ENCODE measurements at places on chromosomes 2 and 18.

GRCh38 chr2:107430596-107431266 is 396.0 kb upstream of the RGPD4 start:
- DNase-seq, result no peak

DNA sequence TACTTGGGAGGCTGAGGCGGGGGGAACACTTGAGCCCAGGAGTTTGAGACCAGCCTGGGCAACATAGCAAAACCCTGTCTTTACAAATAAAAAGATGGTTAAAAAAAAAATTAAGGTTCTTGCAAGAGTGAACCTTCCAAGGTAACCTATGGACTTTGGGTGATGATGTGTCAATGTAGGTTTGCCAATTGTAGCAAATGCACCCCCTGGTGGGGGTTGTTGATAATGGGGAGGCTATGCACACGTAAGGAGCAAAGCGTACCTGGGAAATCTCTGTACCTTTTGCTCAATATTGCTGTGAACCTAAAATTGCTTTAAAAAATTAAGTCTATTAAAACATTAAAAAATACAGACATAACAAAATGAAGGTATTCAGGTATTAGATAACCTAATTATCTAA is 70.4 kb downstream of the CWC22 start:
- no peak for DNase-seq

- no peak for DNase-seq
Observed at GRCh38 chr2:118849226-118850167, 2.0 kb upstream of the EN1 start.

DNA sequence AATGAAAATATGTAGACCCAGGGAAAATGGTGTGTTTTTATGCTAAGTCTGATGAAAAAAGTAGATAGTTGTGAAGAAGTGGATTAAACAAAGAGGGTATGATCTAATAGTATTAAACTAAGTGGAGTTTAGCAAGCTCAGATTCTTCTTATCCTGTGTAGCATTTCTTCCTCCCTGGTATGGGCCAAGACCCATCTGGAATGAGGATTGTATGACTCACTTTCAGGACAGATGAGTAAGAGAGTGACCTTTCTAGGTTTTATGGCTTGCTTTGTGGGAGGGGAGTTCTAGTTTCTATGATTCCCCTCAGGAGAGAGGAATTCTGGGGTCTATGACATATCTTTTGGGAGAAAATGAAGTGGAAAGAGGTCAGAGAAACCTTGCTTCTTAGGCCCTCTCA is 550.1 kb downstream of the SPAG16 start:
- no peak for DNase-seq

- no peak for DNase-seq
Observed at GRCh38 chr2:217065695-217066405, 206.0 kb upstream of the TNP1 start.

DNA sequence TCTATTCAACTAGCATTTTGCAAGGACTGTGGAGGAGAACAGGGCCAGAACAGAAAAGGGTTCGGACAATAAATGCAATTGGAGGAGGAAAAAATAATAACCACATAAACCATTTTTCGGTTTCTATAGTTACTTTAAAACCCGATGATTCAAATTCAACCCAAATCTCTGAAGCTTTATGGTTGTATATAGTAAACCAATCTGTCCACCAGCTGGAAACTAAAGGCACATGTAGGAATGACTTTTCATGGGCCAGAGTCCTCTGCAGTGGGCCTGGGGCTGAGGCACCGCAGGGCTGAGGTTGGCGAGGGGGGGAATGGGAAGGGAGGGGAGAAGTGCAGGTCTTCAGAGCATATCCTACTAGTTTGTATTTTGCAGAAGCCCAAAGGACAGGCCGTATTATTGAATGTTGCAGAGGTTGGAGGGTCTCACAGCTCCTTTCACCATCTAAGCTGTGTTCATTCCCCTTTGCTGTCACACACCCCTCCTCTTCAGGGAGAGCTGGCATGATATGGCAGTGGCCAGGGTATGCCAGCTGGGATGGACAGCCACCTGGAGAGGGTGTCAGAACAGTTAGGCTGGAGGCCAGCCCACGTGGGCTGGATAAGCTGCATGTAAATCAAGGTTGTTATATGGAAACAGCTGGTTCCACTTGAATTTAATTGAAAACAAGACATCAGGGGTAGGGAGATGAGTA is 267.1 kb downstream of the PRKCE start:
- no peak for DNase-seq

DNA sequence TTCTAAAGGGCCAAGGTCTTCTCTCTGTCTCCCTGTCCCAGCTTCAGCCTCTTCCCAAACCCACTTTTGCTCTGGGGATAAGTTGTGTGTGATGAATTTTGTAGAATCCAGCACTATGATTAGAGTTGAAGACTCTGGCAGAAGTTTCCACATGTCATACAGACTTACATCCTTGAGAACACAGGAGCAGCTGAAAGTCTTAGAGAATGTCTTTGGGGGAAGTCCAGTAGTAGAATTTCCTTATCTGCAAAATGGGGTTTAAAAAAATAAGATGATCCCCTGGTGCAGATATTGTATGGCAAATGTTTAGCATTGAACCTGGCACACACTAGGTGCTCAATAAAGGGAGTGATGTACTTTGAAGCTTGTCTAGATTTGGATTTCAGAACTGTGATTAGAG is 65.2 kb downstream of the TMEM247 start:
- DNase-seq, result no peak

- DNase-seq, result no peak
Observed at GRCh38 chr18:31049189-31049588, 6.6 kb upstream of the DSC3 start.
